Ascending aorta (tissue), 2 donors: ENCODE measurements at places on chromosomes 5 and 9.

DNA sequence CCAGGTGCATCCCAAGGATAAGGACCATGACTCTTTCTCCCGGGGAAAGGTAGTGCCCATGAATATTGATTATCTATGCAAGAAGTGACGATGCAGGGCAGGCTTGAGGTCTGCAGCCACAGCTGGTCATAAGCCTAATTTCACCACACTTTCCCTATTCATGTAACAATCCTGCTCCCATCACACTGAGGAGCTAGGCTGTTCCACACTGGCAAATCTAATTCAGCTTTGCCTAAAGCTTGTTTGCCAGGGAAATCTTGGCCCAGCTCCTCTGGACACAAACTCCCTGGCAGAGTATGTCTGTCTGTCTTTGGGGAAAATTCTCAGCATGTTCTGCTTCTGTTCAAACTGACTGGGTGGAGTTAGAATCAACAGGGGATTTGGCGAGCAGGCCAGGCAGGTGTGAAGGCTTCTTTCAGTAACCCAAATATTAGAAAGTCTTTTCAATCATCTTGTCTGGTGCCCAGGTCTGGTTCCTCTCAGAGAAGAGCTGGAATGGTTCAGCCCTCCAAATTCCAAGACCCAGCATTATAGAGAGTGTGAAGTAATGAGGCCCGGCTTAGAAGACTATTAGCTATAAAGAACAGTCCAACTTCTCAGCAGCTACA lies 88.5 kb upstream of the SPDL1 start:
- DNase-seq: no peak

DNA sequence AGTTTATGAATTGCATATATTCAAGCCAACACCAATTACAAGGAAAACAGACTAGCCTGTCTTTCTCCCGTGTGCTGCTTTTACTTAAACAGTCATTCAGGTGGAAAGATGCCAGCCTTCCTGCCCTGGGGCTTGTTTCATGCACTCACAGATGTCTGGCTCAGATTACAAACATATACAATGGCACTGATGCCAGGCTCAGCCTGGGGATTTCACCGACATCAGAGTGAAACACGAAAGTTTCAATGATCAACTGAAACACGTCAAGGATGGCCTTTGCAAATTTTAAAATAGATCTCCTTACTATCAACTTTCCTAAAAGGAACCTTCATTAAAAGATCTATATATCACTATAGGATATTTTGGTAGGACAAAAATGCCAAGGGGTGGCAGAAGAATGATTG lies 1576.5 kb downstream of the EFNA5 start:
- no peak for DNase-seq

DNA sequence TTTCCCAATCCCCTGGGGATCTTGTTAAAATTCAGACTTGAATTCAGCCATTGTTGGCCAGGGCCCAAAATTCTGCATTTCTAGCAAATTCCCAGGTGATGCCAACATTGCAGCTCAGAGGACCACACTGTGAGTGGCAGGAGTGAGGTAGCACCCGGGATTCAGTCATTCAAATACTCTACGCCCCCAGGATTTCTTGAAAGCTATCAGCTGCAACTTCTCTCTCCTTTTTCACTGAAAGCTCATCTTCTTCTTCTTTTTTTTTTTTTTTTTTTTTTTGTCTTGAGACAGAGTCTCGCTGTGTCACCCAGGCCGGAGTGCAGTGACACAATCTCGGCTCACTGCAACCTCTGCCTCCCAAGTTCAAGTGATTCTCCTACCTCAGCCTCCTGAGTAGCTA lies 19.3 kb upstream of the ANKH start:
- DNase-seq: no peak

GRCh38 chr5:77259476-77259875 lies 49.0 kb downstream of the PDE8B start:
- DNase-seq: no peak

GRCh38 chr5:33316773-33317172 lies 124.0 kb upstream of the TARS1 start:
- no peak for DNase-seq

GRCh38 chr5:73564675-73565074 lies 764 bp downstream of the ANKRA2 start:
- DNase-seq: no peak

DNA sequence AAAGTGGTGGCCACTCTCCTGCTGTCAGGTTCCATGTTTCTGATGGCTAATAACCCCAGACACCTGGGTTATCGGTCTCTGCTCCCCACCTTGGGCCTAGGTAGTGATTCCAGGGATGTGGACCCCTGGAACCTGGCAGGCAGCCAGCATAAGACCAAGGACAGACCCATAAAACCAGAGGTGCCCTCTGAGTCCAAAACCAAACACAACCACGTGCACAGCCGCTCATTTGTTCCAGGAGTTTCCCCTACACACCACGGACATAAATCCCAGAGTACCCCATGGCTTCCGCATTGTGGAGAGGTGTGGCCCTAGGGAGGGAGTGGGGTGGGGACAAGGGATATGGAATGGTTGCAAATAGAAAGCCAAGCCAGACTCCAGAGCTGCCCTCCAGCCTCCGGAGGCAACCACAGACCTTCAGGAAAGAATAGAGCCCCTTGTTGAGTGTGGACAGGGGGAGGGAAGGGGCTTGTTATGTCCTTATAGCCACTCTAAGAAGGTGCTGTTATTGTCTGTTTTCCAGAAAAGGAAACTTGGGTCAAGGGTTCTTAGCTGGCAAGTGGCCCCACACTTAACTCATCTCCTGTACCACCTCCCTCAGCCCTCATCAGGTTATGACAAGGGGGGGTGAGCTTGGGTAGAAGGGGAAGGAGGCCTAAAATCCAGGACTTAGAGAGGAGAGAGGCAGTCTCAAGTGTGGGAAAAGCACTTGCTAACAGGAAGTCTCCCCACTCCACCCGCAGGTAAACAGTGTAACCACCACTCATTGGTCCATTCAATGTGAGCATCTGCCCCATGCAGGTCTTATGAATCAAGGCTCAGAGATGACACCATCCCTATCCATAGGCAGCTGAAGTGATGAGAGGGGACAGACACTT lies 23.6 kb upstream of the CYSTM1 start:
- DNase-seq: no peak

DNA sequence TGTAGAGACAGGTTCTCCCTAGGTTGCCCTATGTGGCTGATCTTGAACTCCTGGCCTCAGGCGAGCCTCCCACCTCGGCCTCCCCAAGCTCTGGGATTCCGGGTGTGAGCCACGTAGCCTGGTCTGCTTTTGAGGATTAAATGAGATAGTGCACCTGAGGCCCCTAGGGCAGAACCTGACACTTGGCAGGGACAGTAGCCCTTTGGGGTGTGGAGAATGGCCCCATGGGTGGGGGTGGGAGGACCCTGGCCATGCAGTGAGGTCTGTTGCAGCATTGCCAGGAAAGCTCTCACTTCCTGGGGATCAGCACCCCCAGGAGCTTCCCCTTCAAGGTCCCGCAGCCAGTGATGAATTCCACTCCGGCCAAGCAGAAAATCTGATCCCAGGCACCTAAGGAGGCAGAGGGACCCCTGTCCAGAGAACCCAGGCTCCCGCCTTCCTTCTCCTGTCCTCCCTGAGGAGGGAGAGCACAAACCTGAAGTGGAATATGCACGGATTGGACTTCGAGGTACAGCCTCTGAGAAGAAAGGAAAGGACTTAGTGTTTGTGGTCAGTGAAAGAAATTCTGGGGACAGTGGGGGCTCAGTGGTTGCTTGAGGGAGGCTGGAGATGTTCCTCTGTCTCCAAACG lies 73.9 kb upstream of the UNC5A start:
- DNase-seq: peak; percentile 19

DNA sequence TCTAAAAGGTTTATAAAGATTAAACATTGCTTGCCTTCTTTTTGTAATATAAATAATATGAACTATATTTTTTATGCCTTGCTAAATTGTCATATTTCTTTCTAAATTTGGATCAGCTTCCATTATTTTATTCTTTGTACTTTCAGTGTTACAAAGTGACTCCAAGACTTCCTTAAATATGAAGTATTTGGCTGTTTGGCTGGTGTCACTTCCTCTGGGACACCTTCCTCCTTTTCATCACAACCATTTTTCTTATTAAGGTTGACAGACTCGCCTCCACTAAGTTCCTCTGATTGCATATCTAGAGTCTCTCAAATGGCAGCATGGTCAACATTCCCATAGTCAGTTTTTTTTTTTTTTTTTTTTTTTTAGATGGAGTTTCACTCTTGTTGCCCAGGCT lies 73.8 kb upstream of the SLC1A1 start:
- no peak for DNase-seq

DNA sequence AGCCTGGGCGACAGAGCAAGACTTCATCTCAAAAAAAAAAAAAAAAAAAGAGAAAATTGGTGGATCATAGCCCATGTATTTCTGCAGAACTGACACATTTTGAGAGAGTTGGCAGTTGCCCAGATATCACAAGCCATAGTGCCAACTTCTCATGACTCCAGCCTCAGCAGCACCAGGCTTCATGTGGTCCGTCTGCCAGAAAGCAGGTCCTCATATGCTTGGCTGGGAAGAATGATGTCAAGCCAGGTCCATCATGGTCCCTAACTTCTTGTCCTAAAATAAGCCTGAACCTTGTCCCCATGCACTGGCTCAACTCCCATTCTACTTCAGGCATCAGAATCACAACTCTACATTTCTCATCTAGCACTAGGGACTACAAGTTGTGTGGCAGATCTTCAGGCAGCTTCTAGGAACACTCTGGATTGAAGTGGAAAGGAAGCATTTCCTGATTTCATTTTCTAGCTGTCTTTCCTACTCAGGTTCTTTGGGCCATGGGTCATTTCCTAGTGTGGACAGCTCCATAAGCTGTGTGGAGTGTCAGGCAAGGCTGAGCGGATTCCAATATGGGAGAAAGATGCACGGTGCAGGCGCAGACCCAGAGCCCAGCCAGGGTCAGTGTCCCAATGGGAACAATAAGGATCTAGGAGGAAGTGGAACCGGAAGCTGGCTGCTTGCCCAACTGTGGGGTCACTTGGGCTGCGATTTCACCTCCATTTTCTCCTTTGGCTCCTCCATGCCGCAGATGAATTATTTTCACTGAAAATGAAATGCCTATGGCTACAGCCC lies 90.1 kb downstream of the LMNB1 start:
- no peak for DNase-seq

- DNase-seq: no peak
Observed at GRCh38 chr9:36337865-36338264, 62.2 kb downstream of the RNF38 start.

- DNase-seq: no peak
Observed at GRCh38 chr9:100729336-100729895, 151.5 kb downstream of the CAVIN4 start.

DNA sequence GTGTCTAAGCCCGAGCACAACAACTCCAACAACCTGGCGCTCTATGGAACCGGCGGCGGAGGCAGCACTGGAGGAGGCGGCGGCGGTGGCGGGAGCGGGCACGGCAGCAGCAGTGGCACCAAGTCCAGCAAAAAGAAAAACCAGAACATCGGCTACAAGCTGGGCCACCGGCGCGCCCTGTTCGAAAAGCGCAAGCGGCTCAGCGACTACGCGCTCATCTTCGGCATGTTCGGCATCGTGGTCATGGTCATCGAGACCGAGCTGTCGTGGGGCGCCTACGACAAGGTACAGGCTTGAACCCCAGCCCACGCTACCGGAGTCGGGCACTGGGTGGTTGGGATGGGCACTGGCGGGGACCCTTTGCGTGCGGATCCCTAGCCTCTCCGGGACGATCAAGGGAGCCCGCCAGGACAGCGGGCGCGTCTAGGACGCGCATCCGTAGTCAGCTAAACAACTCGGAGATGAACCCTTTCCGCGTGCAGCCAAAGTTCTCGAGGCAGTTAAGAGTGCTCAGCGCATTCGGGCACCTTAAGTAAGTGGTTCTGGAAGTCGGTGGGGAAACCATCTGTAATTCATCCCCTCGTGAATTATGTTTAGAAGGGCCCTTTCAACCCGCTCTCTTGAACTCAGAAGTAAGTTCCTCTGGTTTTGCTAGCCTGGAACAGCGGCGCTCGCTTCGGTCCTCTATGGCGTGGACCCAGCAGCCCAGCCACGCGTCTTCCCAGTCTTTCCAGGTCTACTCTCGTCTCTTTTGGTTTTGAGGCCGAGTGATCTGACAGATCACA lies 1.3 kb downstream of the KCNN2 start:
- no peak for DNase-seq

GRCh38 chr9:25703701-25704357 lies 25.6 kb upstream of the TUSC1 start:
- DNase-seq: no peak

- no peak for DNase-seq
Observed at GRCh38 chr9:99497641-99498040, 275.6 kb downstream of the SEC61B start.

- no peak for DNase-seq
Observed at GRCh38 chr5:76249621-76250020, 153.5 kb upstream of the IQGAP2 start.

- no peak for DNase-seq
Observed at GRCh38 chr5:169296419-169297143, 4.4 kb downstream of the SLIT3 start.

DNA sequence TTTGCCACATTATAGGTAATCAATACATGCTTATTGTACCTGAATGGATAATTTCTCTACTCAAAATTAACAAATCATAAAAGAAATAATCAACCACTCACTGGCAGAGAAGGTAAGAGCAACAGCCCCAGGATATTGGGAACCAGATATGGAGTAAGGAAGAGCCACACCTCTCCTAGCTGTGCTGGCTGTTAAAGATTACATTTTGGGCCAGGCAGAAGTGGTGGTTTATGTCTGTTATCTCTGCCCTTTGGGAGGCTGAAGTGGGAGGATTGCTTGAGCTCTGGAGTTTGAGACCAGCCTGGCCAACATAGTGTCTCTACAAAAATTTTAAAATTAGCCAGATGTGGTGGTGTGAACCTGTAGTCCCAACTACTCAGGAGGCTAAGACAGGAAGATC lies 56.4 kb downstream of the BHMT start:
- DNase-seq: no peak

- DNase-seq: no peak
Observed at GRCh38 chr9:72743836-72744235, 209.0 kb downstream of the ALDH1A1 start.

DNA sequence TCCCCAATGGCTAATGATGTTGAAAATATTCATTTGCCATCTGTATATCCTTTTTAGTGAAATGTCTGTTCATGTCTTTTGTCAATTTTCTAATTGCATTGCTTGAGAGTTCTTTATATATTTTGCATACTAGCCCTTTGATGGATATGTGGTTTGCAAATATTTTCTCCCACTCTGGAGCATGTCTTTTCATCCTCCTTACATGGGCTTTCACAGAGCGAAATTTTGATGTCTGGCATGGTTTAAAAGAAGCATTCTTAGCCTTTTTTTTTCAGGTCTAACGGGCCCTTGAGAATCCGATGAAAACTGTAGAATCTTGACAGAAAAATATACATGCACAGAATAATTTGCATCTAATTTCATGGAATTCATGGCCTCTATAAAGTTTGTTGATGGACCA lies 44.7 kb downstream of the ARHGEF28 start:
- DNase-seq: no peak

DNA sequence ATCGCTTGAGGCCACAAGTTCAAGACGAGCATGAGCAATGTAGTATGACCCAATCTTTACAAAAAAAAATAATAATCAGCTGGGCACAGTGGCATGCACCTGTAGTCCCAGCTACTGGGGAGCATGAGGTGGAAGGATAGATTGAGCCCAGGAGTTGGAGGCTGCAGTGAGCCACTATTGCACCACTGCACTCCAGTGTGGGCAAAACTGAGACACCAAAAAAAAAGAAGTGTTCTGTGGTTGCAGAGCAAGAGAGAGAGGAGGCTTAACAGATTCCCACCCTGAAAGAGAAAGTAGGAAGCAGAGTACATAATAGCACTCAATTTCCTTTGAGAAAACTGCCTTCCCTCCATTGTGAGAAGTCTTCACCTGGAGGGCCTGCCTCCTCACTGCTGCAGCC lies 52.6 kb downstream of the ALDH7A1 start:
- no peak for DNase-seq

GRCh38 chr5:71907001-71907588 lies 188.0 kb downstream of the CARTPT start:
- DNase-seq: no peak

GRCh38 chr5:106637275-106637674 lies 1033.5 kb downstream of the EFNA5 start:
- DNase-seq: no peak
